ENCODE measurements at places on chromosomes 12 and 14.

GRCh38 chr12:130162745-130163460 lies 639 bp downstream of the FZD10 start:
- no peak for DNase-seq

- DNase-seq = no peak
Measured at GRCh38 chr12:29574500-29574899, 77.0 kb upstream of the OVCH1 start.

- no peak for DNase-seq
Measured at GRCh38 chr12:77923882-77924281, 93.2 kb downstream of the NAV3 start.

- DNase-seq = no peak
Measured at GRCh38 chr14:95516554-95517181, at the start of gene SYNE3. TSS of gene SYNE3 (minus strand) at chr14:95516650. CDS start at chr14:95475821, 40,829 bp downstream.

GRCh38 chr14:32744811-32745445 lies 193.8 kb upstream of the NPAS3 start:
- no peak for DNase-seq

- DNase-seq = no peak
Measured at GRCh38 chr12:82952946-82953345, 266.2 kb downstream of the TMTC2 start.

GRCh38 chr14:57889245-57889644 lies 23.4 kb upstream of the SLC35F4 start:
- DNase-seq = no peak

DNA sequence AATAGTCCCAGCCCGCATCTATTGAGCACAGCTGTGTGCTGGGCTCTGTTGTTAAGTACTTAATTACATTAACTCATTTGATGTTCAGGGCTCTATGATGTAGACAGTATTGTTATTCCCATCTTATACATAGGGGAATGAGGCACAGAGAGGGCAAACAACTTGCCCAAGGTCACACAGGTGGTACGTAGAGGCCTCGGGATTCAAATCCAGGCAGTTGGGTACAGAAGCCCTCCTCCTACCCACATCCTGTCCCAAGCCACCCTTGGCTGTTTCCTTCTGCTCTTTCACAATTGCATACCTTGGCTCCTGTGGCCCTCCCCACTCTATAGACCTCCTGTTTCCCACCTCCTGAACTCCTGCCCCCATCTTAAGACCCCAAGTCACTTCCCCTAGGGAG lies 10.0 kb upstream of the GPR68 start:
- DNase-seq = no peak

DNA sequence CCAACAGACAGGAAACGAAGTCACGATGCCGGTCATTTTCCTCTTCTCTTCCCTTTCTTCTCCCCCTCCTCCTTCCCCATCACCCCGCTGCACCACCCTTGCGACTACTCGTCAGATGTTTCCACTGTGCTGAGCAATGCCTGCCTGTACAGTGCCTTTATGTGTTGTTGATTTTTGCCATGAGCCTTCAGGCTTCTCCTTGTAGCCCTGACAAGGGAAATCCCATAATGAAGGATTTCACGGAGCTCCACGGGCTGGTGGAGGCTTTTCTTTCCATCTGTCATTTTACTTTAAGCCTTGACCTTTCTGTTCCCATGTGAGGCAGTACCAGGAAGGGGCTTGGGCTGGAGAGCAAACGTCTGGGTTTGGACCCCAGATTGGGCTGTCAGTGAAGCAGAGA lies 28.7 kb upstream of the CCND2 start:
- no peak for DNase-seq

DNA sequence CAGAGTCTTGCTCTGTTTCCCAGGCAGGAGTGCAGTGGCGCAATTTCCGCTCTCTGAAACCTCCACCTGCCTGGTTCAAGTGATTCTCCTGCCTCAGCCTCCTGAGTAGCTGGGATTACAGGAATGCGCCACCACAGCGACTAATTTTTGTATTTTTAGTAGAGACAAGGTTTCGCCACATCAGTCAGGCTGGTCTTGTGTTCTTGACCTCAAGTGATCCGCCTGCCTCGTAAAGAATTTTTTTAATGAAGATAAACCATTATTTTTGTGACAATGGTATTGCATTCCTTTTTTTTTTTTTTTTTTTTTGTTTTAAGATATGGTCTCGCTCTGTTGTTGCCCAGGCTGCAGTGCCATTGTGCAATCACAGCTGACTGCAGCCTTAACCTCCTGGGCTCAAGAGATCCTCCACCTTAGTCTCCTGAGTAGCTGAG lies 25.8 kb downstream of the ACVR1B start:
- DNase-seq = no peak

DNA sequence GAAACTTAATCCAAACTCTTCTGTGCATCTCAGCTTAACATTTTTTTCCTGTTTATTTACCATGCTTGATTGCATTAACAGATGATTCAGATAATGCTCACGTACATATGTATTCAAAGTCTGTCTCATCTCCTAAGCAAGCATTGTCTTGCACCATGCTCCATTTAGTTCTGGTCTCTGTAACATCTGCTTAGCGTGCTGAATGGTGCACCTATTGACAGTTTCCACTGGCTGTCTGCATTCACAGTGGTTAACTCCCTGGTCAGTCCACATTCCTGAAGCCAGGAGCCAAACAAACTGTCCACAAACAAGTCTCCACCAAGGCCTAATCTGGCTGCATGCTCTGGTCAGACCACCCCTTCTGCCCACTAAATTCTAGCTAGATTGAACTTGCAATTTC lies 83.9 kb downstream of the KNTC1 start:
- DNase-seq = no peak

- DNase-seq = no peak
Measured at GRCh38 chr14:25007832-25008231, 42.1 kb downstream of the STXBP6 start.

DNA sequence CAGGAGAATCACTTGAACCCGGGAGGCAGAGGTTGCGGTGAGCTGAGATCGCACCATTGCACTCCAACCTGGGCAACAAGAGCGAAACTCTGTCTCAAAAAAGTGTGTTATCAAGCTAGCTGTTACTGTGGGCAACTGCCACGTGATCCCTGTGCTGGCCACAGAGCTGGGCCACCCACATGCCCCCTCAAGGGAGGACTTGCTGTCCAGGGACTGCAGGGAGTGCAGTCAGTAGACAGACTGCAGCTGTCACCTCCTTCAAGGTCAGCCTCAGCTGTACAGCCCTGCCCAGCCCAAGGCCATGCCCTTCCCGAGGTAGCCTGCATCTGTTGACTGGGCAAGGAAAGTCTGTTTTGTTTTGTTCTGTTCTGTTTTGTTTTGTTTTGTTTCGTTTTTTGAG lies 46.6 kb upstream of the BICDL1 start:
- no peak for DNase-seq

GRCh38 chr14:45651890-45652289 lies 398.9 kb upstream of the MIS18BP1 start:
- no peak for DNase-seq

DNA sequence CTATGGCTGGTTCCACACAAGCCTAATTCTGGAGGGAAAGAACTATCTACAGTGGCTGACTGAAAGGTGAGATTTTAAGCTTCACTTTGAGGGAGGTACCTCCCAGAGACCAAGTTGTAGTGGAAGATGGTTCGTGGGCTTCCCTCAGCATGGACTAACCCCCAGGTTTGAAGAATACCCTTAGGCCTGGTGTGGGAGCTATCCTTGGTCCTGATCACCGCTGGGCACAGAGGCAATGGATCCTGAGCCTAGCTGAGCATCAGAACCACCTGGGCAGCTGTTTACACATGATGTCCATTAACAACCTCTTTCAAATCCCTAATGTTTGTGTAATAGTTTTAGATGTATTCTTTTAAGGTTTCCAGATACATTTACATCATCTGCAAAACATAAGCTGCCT lies 10.3 kb downstream of the DAO start:
- DNase-seq = no peak

DNA sequence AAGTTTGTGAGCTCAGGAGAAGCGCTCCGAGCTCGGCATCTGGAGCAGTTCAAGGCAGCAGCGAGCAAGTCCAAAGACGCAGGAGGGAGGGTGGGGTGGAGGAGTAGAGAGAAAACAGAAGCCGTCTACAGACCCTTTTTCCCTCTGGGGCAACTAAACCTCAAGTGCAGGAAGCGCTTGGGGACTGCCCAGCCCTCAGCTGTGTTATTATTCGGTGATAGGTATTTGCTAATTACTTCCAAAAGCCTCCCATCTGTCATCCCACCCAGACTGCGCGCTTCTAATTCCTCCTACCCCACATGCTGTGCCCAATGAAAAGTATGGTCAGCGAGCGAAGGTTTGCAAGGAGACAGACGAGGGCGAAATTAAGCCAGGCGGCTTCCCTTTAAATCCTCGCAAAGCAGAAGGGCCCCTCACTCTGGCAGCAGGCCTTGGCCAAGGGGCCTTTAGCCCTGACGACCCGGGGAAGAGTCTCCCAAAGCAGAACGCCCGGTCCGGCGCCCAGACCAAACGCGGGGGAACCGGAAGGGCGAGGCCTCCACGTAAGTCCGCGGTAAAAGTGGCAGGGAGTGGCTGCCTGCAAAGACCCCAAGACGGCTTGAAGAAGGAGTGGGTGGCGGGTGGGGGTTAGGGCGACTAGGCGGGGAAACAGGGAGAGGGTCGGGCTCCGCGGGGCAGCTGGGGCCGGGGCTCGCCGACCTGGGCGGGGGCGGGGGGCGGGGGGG lies 507 bp upstream of the CD9 start:
- DNase-seq = no peak

DNA sequence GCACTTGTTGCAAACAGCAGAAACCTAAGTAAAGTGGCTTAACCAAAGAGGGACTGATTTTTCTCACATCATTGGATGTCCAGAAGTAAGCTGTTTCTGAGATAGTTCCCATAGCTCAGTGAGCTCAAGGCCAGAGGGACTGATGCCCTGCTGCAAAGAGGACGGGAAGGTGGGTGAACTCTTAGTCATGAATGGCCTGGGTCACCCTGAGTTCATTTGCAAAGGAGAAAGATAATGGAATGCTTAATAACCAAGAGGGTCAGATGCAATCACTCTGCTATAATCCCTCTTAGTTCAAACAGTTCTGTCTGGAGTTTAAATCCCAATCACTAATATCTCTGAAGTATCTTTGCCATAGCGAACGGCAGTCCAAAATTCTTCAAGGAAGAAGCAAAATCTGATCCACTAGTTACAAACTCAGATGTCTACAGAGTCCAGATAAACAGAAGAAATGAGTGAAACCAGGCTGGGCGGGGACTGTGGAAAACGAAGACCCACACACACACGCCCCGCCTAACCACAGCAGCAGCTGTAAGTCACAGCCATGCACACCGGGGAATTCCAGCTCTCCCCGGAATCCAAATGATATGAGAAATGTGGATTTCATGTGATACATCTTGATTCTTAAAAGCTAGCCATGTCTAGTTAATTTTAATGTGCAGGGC lies 289.5 kb downstream of the TMEM132D start:
- no peak for DNase-seq

DNA sequence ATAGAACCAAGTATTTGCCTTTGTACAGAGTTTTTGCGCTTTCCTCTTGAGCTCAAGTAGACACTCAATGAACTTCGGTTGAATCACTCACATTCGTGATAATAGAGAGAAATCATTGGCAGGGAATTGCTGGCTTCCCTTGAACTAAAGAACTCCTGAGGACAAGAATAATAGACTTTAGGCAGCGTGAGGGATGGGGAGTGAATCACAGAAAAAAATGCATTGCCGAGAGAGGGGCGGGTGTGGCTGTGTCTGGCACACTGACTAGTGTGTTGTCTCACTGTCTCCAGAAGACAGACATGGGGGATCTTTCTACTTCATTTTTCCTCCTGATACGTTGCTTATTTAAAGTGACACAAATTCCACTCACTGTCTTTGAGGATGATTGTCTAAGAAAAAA lies 805.2 kb downstream of the BCL11B start:
- DNase-seq = no peak

- DNase-seq = no peak
Measured at GRCh38 chr12:45695035-45695434, 34.5 kb upstream of the ARID2 start.

GRCh38 chr14:97572583-97573458 lies 775.6 kb downstream of the VRK1 start:
- DNase-seq = no peak

GRCh38 chr12:74610711-74611110 lies 73.1 kb downstream of the ATXN7L3B start:
- no peak for DNase-seq

DNA sequence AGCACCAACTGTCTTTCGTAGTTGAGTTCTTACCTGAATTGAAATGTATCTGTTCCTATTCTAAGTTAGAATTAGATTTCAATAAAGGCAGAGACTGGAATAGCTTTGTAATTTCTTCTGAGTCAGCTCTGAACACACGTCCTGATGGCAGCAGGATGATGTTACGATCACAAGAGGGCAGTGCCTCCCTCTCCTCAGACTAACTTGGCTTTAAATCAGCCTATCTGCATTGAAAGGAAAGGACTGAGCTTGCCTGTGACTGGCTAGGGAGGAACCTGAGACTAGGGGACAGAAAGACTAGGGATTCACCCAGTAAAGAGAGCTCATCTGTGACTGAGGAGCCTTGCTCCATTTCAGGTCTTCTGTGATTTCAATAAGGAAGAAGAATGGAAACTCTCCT lies 323.7 kb upstream of the OR4E1 start:
- no peak for DNase-seq

DNA sequence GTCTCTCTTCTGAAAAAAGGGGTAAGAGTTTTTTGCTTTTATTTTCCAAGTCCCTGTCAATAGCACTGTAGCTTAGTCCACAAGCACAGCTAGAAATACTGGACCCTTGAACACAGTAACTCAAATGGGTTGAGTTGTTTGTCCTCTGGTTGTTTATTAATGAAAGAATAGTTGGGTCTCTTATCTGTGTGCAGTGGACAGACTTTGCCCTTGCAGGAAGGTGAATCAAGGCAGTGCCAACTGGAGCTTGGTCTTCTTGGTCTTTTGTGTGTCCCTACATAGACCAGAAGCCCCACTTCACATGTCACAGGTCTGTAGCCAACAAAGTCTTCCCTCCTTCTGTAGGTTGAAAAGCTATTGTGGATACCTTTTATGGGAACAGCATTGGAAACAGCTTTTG lies 322.0 kb downstream of the AACS start:
- DNase-seq = no peak

DNA sequence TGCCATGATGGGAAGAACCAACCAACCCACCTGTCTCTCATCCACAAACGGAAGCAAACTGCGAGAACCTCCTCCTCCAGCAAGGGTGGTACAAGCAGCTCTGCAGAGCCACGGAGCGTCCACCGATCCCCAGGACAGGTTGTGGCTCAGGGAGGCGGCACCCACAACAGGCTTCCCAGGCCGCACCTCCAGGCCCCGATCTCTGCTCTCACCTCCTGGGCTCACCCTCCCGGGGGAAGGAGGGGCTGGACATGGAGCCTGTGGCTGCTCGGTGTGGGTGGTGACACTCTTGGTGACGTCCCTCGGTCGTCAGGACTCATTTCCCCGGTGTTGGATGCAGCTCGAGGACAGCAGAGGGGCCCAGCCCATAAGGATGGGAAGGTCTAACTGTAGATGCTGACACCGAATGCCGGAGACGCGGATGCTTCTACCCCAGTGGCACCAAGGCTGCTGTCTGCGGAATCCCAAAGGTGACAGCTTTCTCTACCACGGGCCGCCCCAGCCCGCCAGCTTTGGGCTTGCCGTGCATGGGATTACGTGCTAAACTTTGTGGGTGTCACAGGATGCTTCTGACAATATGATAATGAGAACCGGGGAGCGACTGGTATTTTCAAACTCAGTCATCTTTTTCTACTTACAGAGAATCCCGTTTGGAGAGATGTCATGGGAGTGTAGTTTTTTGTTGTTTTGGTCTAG lies 58.0 kb downstream of the STX2 start:
- no peak for DNase-seq

- DNase-seq = no peak
Measured at GRCh38 chr14:55381040-55381439, 30.6 kb downstream of the ATG14 start.
